ENCODE measurements at places on chromosomes 11 and 22.

GRCh38 chr11:68667511-68668500 lies 16.5 kb upstream of the GAL start:
- DNase-seq: no peak

- DNase-seq: no peak
Measured at GRCh38 chr11:116175707-116176106, 597.1 kb downstream of the BUD13 start.

DNA sequence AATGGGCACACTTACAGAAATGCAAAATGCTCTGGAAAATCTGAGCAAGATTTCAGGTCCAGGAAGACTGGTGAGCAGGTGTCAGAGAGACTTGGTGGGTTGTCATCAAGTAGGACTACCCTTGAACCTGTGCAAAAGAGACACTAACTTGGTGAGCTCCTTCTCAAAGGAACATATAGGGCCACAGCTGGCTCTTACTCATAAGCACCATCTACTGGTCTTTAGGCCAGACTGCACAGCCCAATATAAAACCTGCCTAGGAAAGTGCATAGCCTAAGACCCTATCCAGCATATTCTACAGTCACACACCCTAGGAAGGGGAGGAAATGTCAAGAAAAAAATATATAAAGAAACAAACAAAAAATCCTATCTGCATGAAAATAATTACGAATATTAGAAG lies 18.2 kb upstream of the OR10W1 start:
- no peak for DNase-seq

DNA sequence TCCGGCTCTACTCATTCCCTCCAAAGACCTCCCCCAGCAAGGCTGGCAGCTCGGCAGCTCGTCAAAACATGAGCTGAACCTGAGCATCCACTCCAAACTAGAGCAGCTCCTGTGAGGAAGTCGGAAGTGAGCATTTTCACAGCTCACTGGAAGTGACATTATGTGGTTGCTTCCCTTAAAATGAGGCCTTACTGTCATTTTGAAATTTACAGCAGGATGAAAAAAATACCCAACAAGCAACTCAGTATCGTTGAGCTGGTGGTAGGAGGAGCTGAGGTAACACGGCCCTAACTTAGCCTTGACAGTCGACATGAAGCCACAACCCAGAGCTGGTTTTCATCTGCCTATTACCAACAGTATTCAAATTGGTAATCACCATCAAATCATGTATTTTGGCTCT lies 38.0 kb upstream of the ARFGAP3 start:
- peak; percentile 4 for DNase-seq

GRCh38 chr11:63598556-63598955 lies 15.7 kb downstream of the PLAAT3 start:
- no peak for DNase-seq

DNA sequence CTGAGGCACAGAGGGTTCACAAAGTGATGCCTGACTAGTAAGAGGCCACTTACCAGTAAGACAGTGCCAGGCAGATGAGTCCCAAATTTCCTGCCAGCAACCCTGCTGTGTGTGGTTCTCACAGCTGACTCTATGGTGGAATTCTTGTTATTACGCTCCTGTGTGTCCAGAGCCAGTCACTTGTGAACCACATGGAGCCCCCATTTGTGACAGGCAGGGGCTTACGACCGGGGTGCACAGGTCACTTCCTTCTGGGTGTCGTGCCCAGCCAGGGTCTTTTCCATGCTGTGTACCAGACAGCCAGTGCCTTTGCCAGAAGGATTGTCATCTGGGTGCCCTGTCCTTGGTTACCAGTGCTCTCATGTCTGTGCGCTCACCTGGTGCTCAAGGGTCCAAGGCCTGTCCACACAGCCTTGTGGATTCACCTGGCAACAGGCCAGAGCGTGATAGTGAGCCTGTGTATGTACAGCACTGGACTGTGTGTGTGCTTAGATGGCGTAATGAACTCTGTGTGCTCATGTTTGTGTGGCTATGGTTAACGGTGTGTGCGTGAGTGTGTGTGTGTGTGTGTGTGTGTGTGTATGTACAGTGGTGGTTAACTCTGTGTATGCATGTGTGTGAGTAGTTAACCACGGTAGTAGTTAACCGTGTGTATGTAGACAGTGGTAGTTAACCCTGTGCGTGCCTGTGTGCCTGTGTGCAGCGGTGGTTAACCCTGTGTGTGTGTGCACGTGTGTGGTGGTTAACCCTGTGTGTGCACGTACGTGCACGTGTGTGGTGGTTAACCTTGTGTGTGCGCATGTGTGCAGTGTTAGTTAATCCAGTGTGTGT lies 18.6 kb downstream of the GRAMD4 start:
- DNase-seq: no peak

DNA sequence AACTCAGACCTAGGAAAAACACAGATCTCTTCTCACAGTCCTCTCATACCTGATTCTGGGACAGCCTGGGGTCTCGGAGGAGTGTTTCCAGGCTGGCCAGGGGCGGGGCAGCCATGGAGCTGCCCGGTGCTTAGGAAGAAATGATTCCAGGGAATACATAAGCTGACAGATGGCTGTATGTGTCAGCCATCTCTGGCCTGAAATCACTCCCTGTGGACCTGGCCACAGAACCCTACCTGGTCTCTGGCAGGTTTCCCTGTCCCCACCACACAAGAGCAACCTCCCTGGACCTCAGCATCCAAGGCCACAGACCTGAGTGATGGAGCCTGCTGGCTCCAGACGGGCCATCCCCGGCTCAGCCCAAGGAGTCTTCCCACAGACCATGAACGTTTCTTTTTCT lies 10.0 kb downstream of the GGA1 start:
- DNase-seq: no peak

- no peak for DNase-seq
Measured at GRCh38 chr11:12069066-12069676, 41.2 kb upstream of the MICAL2 start.

DNA sequence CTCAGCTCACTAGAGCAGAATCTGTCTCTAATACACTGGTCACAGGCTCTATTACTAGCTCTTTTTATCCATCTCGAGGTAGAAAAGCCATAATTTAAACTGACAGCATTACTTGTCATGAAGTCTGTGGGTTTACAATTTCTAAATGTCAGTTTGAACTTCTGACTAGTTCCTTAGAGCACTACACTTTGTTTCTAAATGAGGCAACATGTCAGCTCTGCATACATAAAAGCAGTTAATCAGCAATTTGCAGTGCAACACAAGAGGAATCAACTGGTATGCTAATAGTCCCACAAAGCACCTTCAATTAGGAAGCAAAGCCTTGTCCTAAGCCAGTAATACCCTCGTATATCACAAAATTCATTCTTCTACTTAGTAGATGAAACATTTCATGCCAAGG lies 321.3 kb downstream of the TTC28 start:
- DNase-seq: no peak

DNA sequence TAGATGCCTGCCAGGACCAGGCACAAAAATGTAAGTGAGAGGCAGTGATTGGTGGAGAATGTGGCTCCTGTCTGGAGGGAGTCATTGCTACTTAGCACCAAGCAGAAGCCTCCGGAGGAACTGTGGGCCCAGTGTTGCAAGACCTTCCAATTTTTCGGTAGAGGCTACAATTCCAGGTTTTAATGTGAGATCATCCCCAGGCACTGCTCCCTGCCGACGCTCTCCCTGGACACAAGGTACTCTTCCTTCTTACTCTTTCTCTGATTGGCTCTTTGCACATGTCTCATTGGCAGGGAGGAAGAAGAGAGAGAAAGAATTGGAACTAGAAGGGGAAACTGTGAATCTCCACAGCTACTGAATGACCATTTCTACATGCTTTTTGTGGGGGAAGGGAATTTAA lies 53.7 kb upstream of the EP300 start:
- DNase-seq: no peak

GRCh38 chr11:99693941-99694492 lies 673.3 kb downstream of the CNTN5 start:
- no peak for DNase-seq
